Retina (tissue), 1 donor: ENCODE measurements at places on chromosomes 5 and 9.

- no peak for DNase-seq
These were observed 663.6 kb upstream of the RIOK2 start for GRCh38 chr5:97846643-97847042.

DNA sequence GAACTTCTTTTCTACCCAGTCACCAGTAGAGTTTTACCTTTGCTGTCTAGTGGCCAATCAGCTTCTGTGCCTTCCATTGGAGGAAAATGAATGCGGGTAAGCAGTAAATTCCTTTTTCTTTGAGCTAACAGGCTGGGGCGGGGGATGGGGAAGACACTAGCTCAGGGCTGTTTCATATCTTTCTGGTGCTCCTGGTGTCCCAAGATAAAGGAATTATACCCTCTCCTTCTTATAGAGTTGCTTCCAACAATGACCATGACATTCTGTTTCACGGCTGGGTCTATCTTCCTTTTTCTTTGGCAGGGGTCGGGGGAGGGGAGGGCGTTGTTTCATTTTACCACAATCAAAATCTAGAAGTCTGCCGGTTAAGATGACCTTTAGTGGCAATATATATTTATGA is 51.2 kb upstream of the RPS23 start:
- no peak for DNase-seq

- DNase-seq: no peak
These were observed 146.4 kb downstream of the HACD4 start for GRCh38 chr9:20884985-20885593.

- DNase-seq: no peak
These were observed 54.0 kb upstream of the NEURL1B start for GRCh38 chr5:172587061-172587405.

DNA sequence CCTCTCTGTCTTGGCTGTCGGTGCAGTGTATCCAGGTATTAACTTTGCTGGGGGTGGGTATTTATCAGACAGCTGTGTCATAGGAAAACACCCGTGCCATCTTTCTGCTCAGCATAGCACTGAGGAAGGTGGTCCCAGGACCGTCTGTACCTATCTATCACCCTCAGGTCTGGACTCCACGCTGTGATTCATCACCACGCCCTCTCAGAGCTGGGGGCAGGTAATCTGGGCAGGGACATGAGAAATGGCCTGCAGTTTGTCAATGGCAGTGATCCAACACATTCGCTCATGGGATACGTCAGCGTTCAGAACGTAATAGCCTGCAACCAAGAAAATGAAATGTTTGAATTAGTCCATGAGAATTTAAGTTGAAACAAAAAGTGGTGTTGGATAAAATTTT is 151.6 kb upstream of the MAP1B start:
- DNase-seq: no peak

- no peak for DNase-seq
These were observed 4.4 kb downstream of the HNRNPH1 start for GRCh38 chr5:179618923-179619554.

- no peak for DNase-seq
These were observed 28.9 kb upstream of the SARDH start for GRCh38 chr9:133767008-133767407.

GRCh38 chr5:170182491-170182890 is 50.3 kb upstream of the C5orf58 start:
- peak; percentile 44 for DNase-seq

DNA sequence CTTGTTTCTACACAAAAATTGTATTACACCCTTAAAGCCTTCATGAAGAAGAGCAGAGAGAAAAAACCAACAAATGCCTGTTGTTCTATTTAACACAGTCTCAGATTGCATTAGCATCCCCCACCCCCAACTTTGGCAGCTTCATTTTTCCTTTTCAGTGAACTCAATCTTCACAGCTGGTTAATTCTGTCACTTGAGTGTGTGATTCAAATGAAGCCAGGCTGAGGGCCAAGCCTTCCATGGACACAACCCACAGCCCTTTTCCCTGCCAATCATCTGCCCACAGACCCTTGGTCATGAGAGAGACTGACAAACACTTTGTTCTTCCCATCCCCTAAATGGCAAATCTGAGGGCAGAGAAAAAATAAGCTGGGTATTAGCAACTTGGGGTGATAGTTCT is 217.5 kb upstream of the NMUR2 start:
- DNase-seq: peak; percentile 50

DNA sequence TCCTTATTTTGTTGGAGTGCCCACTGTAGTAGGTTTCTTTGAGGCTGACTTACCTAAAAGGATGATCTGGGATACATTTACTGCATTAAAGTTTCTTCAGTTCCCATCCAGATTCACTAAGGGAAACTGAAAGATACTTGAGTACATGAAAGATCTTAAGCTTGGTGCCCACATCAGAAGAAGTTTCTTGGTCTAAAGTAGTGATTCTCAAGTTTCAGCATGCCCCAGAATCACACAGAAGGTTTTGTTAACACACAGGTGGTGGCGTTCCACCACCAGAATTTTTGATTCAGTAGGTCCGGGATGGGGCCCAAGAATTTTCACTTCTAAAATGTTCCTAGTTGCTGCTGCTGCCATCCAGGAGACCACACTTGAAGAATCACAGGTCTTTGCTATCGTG is 171.0 kb downstream of the ZNF462 start:
- no peak for DNase-seq

- peak; percentile 69 for DNase-seq
These were observed 536.0 kb downstream of the PDE4D start for GRCh38 chr5:59357381-59357977.

DNA sequence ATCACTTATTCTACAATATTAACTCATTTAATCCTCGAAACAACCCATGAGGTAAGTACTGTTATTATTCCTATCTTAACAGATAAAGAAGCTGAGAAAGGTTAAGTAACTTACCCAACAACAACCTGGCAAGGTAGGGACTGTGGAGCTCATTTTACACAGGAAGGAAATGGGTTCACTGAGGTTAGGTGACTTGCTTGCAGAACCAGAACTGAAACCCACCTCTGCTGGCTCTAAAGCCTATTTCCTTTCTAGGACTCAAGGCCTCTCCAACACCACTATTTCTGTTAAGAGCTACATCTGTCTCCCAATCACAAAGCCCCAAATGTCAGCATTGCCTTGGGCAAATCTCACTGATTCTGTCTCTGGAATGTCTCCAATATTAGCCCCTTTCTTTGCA is 38.9 kb upstream of the IFNK start:
- DNase-seq: no peak

DNA sequence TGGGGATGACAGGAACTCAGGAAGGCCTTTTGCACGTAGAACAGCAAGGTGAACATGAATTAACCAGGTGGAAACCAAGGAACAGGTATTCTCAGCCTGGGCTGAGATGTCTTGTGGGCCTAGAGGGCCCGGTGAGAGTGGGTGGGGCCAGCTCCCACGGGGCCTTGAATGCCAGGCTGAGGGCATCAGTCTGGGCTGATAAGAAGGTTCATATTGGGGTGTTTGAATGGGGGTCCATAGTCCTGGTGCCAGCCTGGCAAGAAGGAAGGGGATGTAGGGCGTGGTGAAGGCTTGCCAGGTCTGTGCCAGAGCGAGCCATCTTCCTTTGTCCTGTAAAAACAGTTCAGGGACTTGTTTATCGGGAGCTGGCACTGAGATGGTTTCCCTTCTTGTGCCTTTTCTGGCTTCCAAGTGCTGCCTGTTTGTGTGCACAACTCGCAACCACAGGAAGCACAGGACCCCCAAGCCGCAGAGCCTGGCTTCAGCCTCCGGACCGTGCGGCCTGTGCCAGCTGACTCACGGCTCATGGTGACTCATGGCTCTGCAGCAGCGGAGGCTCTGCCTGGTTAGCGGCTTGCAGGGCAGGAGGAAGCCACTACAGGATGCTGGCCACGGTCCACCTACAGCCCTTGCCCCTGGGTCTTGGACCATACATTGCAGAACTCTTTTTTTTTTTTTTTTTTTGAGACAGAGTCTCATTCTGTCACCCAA is 2.4 kb downstream of the CARD19 start:
- DNase-seq: no peak

DNA sequence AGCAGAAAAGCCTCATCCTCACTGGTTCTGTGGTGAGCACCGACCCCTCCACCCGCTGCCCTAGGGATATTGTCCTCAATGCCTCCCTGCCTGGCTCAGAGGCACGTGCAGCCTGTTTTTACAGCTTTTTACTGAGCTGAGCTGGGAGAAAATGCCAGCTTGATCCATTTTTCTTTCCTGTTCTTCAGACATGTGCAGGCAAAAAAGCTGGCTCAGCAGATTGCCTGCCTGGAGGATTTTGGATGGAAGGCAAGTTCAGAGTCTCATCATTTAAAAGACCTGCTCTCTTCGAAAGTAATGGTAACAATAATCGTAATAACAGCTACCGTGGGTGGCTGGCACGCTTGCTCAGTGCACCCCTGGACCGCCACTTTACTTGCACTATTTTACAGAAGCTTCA is 135.0 kb upstream of the SMIM23 start:
- no peak for DNase-seq

- DNase-seq: no peak
These were observed 511.7 kb upstream of the SGCD start for GRCh38 chr5:155815248-155815647.

GRCh38 chr9:93898026-93898425 is 57.1 kb downstream of the BARX1 start:
- no peak for DNase-seq

DNA sequence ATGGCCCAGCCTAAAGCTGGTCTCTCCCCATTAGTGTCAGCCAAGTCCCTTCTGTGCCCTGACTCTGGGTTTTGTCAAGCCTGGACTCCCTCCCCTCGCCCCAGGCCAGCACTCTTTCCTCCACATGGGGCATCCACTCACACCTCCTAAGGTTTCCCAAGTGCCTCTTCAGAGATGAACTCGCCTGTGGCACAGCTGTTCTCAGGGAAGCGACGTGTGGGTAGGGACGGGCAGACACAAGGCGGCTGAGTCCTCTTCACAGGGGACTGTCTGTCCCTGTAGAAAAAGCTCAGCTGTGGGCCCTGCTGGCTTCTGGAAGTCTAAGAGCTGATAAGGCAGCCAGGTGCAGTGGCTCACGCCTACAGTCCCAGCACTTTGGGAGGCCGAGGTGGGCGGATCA is 78.5 kb downstream of the CACNA1B start:
- no peak for DNase-seq

- DNase-seq: no peak
These were observed 158.9 kb downstream of the ENTREP1 start for GRCh38 chr9:69483886-69484422.

DNA sequence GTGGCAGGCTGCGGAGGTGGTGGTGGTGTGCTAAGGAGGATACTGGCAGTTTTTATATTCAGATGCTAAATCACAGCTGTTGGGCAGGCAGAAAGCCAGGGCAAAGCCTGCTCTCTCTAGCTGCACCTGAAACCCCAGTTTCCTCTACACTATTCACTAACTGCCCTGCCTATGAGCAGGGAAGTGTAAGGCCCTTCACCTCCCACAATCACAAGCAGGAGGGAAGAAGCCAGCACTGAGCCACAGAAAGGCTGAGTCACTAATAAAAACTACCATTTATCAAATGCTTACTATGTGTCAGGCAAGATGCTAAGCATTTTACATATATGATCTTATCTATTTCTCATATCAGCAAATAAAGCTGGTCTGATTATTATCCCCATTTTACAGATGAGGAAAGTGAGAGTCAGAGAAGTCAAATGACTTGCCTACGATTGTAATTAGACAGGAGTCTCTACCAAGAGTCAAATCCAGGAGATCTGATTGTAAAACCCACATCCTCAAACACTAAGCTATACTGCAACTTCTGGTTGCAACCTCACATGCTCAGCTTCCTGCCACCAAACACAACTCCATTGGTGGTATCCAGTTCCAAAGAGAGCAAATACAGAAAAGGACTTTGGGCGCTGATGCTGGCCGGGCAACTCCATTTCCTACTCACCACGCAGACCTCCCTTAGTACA is 17.7 kb upstream of the IL6ST start:
- no peak for DNase-seq

- no peak for DNase-seq
These were observed 47.0 kb upstream of the EXOC3 start for GRCh38 chr5:395921-396530.

DNA sequence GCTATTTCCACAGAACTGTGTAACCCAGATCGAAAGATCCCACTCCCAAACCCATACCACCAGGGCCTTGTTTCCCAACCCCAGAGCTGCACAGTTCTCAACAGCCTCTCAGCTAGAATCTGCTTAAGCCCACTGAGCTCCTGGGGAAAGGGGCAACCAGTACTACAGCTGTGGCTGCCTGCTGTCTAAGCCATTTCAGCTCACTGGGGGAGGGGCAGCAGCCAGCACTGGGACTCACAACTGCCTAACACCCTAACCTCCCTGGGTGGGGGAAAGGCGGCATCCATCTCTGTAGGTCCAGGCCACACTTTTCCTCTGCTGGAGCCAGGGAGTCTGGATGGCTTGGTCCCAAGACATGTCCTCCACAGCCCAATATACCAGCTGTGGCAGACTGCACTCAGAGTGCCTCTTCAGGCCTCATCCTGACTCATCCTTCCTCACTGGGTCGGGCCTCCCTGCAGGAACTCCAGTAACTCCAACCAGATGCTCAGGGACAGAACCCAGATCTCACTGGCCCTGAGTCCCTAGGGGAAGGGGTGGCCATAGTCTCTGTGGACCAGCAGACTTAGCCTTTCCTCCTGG is 241.4 kb downstream of the HINT1 start:
- DNase-seq: no peak

- DNase-seq: no peak
These were observed 124.1 kb upstream of the ACO1 start for GRCh38 chr9:32260151-32260862.

DNA sequence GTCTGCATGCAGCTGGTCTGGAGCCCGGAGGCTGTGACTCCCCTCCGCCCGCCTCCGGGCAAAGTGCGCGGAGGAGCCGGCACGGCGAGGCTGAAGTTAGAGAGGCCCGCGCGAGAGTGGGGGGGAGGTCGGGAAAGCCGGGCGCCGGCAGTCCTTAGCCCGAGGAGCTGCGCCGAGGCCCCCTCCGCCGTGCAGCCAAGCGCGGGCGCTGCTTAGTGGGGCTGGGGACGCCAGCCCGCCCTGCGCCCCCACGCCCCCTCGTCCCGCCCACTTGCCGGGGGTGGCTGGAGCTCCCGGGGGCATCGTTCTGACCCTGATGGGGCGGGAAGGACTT is 403 bp downstream of the NINJ1 start:
- peak; percentile 90 for DNase-seq

- no peak for DNase-seq
These were observed 59.7 kb downstream of the ELL2 start for GRCh38 chr5:95901676-95902627.

GRCh38 chr5:103031607-103032006 is 88.3 kb downstream of the GIN1 start:
- DNase-seq: no peak

DNA sequence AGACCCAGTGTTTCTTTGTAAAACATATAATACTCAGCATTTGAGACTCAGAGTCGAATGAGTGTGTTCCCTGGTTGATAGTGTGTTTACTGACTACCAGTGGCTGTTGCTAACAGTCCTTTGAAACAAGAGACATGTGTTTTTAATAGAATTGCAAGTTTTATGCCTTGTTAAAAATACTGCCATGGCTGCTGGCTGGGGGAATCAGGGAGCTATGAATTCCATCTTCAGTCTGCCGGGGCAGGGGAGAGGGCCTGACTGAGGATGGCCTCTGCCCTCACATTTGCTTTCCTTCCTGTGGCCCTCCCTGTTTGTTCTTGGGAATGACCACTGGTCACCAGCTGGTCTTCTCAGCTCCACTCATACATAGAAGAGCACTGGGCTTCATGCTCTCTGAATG is 63.8 kb downstream of the PDZD2 start:
- no peak for DNase-seq
